ENCODE measurements at places on chromosomes 4 and X. TPM values are rescaled to one million over a fixed set of nuclear protein-coding genes. Genes with fewer than 3 reads are reported as not detected.

Gene AMOT
- polyA plus RNA-seq = 2.6 TPM

Gene SUPT20HL2
- not detected for polyA plus RNA-seq

Gene GLUD2
- 0.41 TPM for polyA plus RNA-seq

Gene ASMT
- not detected for polyA plus RNA-seq

Gene MTTP
- polyA plus RNA-seq = 0.59 TPM

Gene BEX5
- 2.4 TPM for polyA plus RNA-seq

Gene ZCCHC18
- 0.70 TPM for polyA plus RNA-seq

Gene CLCN3
- 19.6 TPM for polyA plus RNA-seq

Gene DDIT4L
- polyA plus RNA-seq = 2.3 TPM

Measured in right cardiac atrium (tissue), 5 donors.